ENCODE measurements at places on chromosomes 12 and 14. TPM values are rescaled to one million over a fixed set of nuclear protein-coding genes. Genes with fewer than 3 reads are reported as not detected.

- H3K27me3 ChIP-seq, result peaks cover 13% of the 10 kb centered on the region
- no peak overlapping the region for H3K4me3 ChIP-seq
- H3K4me1 ChIP-seq, result no peaks in the 10 kb centered on the region
- no peak overlapping the region for H3K27ac ChIP-seq
- no peak for DNase-seq
These were observed 110.8 kb downstream of the KCNH5 start for GRCh38 chr14:62934439-62934838.

MANSC1 gene
- total RNA-seq, result 3.1 TPM

CEBPE gene
- not detected for total RNA-seq

SERPINA12 gene
- total RNA-seq, result not detected

HCAR1 gene
- 4.7 TPM for total RNA-seq
